ENCODE measurements at places on chromosomes 2 and 18. TPM values are rescaled to one million over a fixed set of nuclear protein-coding genes. Genes with fewer than 3 reads are reported as not detected.

DNA sequence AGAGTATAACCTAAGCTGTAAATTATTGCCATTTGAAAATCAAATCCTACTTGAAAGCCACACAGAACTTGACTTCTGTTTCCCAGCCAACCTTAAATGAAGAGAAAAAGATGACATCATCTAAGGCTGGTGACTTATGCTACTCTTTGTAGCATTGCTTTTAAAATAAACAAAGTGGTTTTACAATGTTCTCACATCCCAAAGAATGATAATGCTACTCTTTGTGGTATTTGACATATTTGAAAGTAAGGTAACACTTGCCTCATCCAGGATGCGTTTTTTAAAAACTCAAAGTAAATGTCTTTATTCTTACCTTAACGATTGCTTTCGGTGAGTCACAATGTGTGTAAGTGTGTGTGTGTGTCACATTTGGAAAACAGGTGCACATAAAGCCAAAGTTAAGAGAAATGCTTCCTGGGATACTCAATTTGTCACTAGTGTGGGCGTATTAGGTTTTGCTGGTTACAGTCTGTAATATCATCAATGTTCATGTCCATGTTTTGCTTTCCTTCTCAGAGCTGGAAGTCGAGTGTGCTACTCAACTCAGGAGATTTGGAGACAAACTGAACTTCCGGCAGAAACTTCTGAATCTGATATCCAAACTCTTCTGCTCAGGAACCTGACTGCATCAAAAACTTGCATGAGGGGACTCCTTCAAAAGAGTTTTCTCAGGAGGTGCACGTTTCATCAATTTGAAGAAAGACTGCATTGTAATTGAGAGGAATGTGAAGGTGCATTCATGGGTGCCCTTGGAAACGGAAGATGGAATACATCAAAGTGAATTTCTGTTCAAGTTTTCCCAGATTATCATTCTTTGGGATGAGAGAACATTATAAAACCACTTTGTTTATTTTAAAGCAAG lies 2.6 kb downstream of the PMAIP1 start:
- no peak for DNase-seq

DNA sequence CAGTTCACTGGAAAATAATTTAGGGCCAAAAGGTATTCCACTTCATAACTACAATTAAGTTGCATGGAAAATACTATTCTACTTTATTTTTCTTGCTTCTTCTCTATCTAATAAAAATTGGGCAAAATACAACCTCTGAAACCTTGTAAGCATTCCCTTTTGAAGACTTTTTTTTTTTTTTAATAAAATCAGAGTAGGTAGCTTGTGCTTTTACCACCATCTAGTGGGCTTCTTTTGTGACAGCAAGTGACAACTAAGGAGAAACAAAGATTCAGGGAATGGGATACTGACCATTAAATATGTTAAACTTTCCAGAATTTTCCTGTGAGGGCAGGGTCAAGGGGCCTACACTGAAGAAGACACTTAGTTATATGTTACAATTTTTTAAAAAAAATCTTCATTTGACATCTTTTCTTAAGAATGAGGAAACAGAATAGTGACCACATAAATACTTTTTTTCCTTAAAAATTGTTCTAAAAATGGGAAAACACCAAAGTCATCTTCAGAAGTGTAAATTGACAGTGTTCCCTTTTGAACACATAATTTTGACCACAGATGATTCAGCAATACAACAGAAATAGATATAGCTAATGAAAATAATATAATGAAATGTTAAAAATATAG lies 1183.2 kb upstream of the ACVR2A start:
- DNase-seq = no peak

- DNase-seq = no peak
Observed at GRCh38 chr2:178700922-178701342, 106.3 kb downstream of the TTN start.

GRCh38 chr18:22074282-22075070 lies 94.9 kb upstream of the GATA6 start:
- DNase-seq = no peak

- DNase-seq = no peak
Observed at GRCh38 chr2:16239296-16239850, 299.0 kb downstream of the MYCN start.

GRCh38 chr2:63667132-63667700 lies 78.5 kb downstream of the MDH1 start:
- no peak for DNase-seq

ALPI gene
- total RNA-seq = not detected

Data from vagina (tissue), 2 donors.